ENCODE measurements at places on chromosomes 7 and 10.

DNA sequence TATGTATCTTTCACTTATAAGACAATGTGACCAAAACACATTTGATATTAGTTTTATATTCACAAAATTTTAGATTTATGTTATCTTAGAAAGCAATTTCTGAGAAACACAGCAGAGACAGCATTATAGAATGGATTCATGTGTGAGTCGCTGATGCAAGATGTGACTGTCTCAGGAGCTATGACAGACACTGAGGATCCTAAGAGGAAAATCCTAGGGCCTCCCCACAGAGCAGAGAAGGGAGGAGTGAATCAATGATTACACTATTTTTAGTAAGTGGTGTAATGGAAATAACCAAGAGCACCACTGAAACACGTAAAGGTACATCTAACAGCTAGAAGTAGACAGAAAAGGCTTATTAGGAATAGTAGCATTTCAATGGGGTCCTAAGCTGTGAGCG, 204.0 kb upstream of the PTN start:
- no peak for DNase-seq

DNA sequence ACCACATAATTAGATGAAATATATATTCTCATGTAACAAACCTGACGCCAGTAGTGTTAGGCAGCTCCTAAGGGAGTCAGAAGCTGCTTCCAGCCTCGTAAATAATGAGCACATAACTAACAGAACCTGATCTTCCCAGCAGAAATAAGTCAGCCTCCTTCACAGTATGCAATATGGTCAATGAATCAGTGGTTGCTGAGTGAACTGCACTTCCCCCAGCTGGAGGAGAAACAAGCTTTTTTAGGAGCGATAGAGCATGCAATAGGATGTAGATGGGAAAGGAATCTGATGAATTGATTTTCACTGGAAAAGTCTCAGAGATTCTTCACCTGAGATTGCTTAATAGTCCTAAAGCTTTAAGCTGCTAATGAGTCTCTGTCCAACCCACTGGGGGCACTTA, 337.2 kb upstream of the LRGUK start:
- DNase-seq: no peak

DNA sequence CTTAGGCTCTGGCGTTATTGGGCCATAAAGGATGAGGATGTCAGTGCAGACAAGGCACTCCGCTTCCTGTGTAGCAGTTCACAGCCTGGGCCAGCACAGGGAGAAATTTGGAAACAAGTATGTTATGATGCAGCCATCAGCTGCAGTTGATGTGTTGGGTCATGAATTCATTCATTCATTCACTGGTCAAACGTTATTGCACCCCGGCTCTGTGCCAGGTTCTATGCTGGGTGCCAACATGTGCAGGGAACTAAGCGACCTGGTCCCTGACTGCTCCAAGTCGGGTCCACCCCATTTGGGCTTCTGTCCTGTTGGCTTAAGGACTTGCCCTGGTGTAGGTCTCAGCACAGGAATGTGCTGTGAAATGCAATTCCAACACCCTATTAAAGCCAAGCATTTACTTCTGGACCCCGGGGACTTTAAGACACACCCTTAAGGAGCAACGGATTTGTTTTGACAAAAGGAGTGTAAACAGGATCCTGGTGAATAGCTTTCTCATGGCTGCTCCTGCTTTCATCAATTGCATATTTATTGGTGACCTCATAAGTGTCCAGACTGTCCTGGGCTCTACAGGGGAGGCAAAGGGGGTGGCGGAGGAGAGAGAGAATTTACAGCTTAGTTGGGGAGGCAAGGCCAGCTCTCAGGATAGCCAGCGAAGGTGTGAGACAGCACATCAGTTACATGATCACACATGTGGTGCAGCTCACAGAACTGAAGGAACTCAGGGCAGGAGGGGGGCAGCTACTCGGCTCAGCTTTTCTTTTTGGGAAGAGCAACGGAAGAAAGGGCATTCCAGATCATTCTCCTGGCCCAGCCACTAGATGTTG, 158.6 kb downstream of the GRK5 start:
- DNase-seq: no peak

GRCh38 chr10:30047924-30048531, 11.4 kb downstream of the JCAD start:
- no peak for DNase-seq

DNA sequence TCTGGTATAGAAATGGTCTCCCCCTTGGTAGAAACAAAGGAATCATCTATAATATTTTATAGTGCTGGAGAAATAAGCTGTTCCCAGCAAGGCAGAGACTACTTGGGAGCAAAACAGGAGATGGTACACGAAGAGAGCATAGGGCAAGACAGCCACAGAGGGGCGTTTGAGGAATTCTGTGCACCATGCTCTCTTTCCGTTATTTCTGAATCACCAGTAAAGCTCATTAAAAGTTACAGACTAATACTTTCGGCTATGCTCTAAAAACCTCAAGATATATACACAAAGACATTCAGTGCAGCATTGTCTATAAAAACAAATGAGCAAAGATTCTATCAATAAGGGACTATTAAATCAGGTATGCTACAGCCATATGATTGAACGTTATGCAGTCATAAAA, 68.5 kb upstream of the FHIP2A start:
- no peak for DNase-seq

DNA sequence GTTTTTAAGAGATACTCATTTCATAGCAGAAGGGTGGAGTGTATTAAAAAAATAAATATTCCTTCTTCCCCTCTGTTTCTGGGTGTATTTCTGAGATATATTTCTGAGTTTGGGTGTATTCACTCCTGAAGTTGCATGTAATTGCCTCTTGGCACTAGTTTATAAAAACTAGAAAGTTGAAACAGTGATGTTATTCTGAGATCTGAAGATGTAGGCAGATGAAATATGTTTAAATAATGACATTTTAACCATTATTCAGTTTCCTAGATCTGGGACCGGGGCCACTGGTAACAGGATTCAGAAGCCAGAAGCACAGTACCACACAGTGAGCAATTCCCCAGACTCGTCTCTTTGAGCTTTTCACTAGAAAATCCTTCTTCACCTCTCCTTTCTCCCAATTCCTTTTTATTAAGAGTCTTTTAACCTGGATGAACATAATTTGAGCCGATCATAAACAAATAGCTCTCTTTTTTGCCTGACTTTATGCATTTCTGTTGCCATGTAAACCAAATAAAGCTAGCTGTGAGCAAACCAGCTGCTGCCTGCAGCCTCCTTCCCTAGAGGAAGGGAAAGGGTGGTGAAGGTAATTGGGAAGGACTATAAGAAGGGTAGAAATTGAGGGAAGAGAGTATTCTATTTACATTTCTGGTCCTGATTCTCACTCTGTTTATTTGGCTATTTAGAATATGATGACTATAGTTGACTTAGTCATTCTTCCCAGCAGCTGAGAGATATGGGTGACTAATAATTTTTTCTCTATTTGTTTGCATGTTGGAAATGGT, 101.8 kb upstream of the STRIP2 start:
- no peak for DNase-seq

DNA sequence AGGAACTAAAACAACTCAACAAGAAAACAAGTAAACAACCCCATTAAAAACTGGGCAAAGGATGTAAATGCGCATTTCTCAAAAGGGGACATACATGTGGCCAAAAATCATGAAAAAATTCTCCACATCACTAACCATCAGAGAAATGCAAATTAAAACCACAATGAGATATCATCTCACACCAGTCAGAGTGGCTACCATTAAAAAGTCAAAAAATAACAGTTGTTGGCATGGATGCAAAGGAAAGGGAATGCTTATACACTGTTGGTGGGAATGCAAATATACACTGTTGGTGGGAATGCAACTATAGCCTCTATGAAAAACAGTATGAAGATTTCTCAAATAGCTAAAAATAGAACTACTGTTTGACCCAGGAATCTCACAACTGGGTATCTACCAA, 60.0 kb upstream of the LANCL2 start:
- DNase-seq: no peak

DNA sequence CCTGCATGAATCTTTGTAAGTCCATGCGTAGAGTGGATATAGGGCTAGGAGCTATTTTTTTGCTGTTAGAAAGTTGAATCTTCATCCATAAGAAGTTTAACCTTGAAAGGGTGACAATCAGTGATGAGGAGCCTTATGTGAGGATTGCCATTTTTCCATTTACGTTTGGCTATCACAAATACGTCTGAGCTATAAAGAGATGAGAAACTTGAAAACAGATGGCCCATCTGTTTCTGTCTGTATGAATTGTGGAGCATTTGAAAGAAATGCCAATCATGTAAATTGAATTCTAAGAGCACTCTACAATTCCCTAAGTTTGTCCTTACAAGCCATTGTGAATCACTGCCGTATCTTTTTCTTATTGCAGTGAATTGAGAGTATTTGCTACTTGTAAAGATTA, 169.8 kb upstream of the TEX47 start:
- no peak for DNase-seq

DNA sequence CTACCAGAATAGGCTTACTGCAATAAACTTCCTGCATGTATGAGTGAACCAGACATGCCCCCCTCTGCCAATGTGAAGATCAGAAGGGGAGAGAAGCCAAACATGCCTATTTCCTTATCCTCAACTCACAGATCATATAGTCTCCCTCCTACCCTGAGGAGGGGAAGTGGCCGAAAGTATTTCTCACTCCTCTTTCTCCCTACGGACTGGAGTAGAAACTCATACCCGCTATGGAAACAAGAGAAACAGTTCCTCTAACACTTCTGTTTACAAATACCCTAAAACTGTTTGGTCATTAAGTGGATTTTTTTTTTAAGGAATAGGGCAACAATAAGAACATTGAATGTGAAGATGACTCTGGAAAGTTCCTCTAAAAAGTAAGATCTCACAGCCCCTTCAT, 31.4 kb downstream of the CCNJ start:
- DNase-seq: no peak

DNA sequence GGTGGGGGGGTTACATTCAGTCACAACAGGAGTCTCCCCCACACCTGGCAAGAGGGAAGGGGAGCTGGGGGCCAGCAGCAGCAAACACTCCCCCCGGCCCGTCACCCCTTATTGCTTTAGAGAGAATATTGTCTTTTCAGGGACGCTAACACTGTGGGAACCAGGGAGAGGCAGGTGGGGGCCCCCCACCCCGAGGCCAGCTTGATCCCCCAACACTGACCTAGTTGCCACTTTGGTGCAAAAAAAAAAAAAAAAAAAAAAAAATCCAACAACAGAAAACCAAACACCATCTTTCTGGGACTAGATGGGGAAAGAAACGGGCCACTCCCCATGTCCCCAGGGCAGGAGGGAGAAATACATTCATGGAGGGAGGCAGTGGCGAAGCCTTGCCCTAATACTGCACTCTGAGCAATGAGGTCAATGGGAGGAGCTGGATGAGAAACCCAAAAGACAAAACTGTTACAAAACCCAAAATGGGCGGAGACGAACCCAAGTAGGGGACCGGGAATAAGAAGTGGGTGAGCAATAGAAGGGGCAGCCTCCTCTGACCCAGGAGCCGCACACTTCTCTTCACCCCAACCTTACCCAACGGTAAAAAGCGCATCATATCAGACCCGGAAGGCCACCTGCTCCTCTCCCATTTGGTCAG, 6.5 kb downstream of the GNB2 start:
- DNase-seq: no peak

DNA sequence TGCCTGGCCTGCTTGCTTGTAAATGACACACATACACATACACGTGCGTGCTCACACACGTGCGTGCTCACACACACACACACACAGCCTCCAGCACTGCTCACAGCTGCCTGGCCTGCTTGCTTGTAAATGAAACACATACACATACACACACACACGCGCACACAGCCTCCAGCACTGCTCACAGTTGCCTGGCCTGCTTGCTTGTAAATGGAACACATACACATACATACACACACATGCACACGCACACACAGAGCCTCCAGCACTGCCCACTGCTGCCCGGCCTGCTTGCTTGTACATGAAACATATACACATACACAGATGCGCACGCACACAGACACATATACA, 397.2 kb downstream of the PLXNA4 start:
- no peak for DNase-seq

DNA sequence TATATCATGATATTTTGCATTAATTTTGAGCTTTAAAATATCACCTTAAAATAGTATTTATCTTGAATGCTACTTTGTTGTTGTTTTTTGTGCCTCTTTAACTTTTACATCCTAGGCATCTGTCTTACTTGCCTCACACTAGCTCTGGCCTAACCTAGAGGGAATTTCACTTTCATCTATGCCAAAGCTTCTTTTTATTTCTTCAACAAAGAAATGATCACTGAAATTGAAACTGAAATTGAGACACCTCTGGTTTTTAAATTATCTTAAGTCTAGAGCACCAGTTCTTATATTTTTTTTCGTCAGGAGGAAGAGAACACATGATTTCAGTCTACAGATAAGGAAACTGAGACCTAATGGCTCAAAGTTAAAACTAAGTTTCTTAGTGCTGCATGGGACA, 3.5 kb upstream of the SCIN start:
- no peak for DNase-seq

- DNase-seq: no peak
Measured at GRCh38 chr7:108307595-108307994, 148.6 kb downstream of the NRCAM start.

- DNase-seq: no peak
Measured at GRCh38 chr7:12570534-12571461, at the start of gene SCIN. Gene SCIN (plus strand): TSS chr7:12570720. CDS start chr7:12570787, 67 bp downstream.

- DNase-seq: no peak
Measured at GRCh38 chr7:44306606-44307005, 18.8 kb downstream of the CAMK2B start.

GRCh38 chr10:35089611-35090161, 455 bp downstream of the CUL2 start:
- no peak for DNase-seq

DNA sequence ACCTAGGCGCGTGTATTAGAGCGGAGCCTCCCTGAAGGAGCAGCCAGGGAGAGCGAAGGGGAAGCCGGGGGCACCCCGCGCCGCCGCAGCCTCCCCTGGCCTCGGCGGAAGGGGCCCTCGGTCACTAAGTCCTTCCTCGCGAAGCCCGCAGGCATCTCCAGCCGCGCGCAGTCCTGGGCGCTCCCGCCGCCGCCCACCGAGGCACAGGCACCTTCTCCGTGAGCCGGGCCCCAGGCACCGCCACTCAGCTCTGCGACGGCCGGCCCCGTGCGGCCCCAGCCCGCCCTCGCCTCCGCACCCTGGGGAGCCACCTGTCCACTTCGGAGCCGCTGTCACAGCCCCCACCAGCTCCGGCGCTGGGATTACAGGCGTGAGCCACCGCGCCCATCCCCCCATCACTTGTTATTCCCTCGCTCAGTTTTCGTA, 80.8 kb downstream of the ZNF467 start:
- no peak for DNase-seq

All from activated CD8-positive, alpha-beta memory T cell treated with anti-CD3 and anti-CD28 coated beads for 4 hours (primary cell).